Activated naive CD4-positive, alpha-beta T cell treated with Interleukin-2 at 50 U/mL for 16 hours (primary cell): ENCODE measurements at places on chromosomes 13 and 19.

DNA sequence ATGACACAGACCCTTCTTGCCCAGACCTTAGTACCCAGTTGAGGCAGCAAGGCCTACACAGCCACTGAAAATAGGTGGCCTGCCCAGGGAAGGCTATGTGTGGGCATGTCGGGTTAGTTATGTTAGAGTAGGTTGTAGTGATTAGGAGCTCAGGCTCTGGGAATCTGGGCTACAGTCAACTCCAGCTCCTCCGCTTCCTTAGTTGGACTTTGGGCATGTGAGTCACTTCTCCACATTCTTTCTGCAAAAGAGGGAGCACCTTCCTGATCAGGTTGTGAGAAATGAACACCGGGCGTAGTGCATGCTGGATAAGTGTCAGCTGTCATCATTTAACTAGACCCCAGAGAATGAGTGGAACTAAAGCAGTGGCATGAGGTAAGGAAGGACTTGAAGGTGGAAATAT, 64.8 kb downstream of the ARHGAP35 start:
- no peak for DNase-seq

DNA sequence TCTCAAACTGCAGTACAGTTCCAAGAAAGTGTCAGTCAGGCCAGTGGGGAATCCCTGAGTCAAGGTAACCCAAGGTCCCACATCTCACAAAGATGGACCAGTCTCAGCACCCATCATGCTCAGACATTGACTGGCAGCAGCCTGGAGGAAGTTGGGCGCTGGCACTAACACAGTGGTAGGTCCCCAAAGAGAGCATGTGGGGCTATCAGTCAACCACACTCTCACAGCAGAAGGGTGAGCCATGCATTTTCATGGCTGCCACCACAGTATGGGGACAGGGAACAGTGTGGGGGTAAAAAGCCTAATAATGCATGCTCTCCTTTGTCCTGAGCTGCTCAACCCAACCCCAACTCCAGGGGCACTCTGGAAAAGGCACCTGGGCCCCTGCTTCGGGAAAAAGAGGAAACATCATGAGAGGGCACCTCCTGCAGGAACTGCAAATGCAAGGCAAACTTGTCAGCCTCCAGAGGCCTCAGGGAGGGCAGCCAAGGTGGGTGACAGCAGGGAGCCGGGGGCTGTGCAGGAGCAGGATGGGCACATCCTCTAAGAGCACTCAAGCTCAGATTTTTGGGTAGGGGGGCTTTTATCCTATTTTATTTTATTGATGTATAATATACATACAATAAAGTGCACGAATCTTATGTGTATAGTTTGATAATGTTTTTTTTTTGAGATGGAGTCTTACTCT, 9.5 kb upstream of the PLEKHF1 start:
- no peak for DNase-seq

DNA sequence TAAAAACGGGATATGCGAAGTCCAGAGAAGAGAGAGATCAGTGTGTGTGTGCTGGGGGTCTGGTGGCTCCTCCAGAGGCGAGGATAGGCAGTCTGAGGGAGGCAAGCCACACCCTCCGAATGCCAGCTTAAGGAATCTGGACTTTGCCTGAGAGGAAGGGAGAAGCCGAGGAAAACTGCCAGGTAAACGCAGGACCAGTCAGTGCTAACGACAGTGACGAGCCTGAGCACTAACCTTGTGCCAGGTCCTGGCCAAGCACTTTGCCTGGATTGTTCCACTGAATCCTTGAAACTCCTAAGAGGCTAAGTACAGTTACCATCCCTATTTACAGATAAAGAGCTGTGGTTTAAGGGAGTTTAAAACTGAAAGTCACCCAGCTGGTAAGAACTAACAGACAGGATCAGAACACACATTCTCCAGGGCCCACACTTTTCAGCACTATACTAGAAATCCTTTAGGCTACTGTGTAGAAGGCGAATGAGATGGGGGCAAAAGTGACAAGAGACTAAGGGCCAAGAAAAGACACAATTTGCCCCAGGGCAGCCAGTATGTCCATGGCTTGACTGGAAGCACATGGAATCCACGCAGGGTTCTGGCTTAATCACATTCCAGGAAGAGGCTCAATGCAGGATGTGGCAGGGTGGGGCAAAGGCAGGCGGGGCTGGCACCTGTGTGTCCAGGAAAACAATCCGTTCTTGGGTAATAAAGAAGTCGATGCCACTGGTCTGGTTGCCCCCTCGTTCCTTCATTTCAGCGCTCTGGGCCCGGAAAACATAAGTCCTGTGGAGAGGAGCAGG, 15.1 kb downstream of the SMG9 start:
- no peak for DNase-seq

GRCh38 chr13:66780814-66781213, 449.3 kb downstream of the PCDH9 start:
- DNase-seq: no peak

DNA sequence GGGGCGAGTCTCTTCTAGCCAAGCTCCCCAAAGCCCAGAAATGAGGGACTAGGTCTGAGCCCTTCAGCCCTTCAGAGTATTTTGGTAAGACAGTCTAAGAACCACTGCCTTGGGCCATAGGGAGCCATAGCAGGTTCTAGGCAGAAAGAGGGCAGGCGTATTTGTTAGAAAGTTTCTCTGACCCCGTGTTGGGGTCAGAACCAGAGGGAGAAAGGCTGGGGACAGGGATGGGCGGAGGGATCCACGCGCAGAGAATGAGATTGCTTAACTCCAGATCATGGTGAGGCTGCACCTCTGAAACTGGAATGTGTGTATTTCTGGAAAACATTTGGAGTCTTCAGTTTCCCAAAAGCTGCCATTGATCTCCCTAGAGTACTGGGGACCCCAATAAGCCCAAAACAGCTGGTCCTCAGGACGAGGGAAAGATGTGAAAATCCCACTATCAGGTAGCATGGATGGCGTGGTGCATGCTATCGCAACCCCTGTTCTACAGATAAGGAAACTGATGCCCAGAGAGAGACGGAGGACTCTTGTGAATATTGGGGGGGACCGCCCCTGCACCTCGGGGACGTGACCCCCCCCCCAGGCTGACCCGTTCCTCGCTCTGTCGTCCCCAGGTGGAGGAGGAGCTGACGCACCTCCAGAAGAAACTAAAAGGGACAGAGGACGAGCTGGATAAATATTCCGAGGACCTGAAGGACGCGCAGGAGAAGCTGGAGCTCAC, 703 bp upstream of the TPM4 start:
- no peak for DNase-seq

- no peak for DNase-seq
Observed at GRCh38 chr19:35704218-35704617, at the start of gene ZBTB32. TSS of gene ZBTB32 (plus strand) at chr19:35704558. CDS start at chr19:35714627, 10,069 bp downstream.
